ENCODE measurements at places on chromosomes 1 and 21.
A peak's percentile ranks its signal among the peaks of the same experiment; 100 is the strongest.

DNA sequence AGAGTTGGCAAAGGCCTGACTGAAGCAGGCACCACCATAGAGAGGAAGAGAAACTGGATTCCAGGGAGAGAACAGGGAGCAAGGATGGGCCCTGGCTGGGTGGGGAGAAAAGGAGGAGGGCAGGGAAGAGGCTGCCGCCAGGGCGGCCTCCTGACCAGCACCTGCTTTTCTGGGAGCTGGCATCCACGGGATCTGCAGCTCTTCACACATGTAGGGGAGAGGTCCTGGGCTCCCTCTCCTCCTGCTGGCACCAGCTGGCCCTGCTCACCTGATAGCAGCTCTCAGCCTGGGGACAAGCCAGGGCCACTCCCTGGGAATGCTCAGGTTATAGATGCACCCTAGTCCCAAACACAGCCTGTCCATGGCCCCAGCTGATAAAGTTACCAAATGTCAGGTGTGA, 39.9 kb downstream of the TEX35 start:
- peak; percentile 19 for DNase-seq

GRCh38 chr1:59317780-59318179, 20.9 kb downstream of the FGGY start:
- DNase-seq: no peak

DNA sequence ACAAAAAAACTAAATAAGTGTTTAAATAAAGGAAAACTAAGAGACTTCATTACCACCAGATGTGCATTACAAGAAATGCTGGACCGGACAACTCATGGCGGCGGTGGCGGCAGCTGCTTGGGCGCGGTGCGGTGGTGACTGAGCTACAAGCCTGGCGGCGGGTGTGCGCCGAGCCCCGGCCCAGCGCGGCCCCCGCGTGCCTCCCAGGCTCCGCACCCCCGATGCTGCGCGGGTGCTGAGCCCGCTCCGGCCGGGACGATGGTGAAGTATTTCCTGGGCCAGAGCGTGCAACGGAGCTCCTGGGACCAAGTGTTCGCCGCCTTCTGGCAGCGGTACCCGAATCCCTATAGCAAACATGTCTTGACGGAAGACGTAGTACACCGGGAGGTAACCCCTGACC, 52.2 kb upstream of the RCOR3 start:
- no peak for DNase-seq

DNA sequence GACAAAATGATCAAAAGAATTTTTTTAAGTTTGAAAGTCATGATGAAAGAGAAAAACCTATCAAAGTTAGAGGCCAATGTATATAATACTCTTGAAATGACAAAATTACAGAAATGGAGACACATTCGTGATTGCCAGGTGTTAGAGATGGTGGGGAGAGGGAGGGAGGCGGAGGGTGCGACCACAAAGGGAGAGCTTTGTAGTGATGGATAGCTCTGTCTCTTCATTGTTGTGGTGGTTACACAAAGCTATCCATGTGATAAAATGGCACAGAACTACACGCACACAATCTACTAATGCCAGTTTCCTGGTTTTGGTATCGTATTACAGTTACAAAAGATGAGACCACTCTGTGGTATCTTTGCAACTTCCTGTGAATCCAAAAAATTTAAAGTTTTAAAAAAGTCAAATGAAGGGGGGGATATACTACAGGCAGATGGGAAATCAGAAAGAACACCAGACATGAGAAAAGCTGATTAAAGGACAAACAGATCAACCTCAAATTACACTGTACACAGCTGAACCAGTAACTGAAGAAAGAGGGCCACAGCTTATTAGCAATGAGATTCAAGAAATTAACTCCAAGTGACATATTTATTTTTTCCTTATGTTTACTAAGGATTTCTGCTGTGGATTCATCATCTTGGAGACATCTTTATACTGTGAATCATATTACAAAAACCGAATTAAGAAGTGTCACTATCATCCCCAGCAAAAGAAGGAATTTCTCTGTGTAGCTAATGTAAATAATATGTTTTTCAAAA, 199.1 kb downstream of the SLC45A1 start:
- DNase-seq: no peak

DNA sequence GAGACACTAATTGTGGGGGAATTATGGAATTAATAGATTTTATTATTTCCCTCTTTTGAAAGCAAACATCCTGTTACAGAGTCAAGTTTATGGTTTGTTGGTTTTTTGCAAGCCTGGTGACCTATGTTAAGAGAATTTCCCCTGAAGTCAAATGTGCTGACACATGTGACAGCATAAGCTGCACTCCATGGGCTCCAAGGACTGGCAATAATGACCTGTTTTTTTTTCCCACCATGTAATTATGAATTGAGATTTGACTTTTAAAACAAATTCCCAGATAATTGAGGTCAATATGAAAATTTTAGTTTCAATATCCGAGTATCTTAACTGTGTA, 242.5 kb upstream of the SGIP1 start:
- no peak for DNase-seq

DNA sequence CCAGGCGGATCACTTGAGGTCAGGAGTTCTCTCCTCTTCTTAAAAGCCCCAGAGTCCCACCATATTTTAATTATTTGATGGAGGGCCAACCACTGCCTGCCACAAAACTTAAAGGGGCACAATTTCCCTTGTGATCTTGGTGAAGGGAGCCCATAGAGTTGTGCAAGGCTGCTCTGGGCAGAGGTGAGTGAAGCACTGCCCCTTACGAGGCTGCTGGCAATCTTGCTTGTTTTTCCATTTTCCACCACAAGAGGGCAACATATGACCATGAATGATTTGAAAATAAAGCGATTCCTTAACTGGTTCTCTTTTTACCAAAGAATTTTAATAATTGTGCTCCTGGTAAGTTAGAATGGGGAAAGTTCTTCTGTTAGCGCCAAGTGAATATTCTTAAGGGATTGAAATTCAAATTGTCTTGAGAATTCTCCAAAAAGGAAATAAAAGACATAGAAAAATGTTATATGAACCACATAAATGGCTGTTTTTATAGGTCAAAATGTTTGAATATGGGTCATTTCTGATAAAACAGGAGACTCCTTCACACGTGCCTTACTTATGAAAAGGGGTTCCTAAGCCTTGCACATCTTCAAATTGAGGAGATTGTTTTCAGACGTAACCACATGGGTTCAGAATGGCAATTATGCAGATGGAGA, 22.7 kb downstream of the PGM1 start:
- no peak for DNase-seq

GRCh38 chr1:8669606-8670335, 147.7 kb downstream of the RERE start:
- DNase-seq: no peak

DNA sequence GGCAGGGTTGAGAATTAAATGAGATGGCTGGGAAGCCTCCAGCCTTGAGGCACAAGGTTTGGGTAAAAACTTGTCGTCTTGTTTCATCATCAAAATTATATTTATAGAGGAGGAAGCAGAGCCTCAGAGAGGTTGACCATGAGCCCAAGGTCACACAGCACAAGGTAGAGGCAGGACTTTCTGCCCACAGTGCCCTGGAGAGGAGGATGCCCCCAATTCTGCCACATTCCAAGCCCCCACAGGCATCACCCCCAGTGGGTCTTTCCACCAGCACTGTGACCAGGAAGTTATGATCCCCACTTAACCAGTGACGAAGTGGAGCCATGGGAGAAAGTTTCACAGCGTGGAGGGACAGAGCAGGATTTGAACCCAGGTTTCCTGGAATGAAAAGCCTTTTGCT, 400.0 kb downstream of the MATN1 start:
- DNase-seq: peak; percentile 19

- DNase-seq: no peak
These were observed 49.4 kb upstream of the KIAA1614 start for GRCh38 chr1:180863158-180863775.

- no peak for DNase-seq
These were observed 8.9 kb upstream of the MUTYH start for GRCh38 chr1:45348966-45349677.

- no peak for DNase-seq
These were observed 67.5 kb upstream of the PRDX6 start for GRCh38 chr1:173409613-173410012.

- DNase-seq: no peak
These were observed 4.7 kb downstream of the SHISA4 start for GRCh38 chr1:201893431-201893830.

DNA sequence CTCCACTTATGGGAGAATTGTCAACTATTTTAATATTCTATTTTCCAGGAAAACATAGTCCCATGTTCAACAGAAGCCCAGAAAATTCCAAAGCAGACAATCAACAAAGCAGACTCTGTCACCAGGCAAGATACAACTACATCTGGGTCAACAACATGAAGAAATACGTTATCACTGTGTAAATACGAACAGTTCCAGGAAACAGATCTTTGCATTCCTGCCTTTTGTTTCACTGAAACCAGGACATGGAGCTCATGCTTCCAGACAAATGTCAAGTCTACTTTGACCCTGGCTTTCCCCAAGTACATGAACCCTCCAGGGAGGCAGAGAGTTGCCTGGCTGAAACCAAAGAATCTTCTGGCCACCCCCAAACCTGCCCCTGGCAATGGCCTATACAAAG, 106.7 kb downstream of the SETD4 start:
- DNase-seq: no peak

DNA sequence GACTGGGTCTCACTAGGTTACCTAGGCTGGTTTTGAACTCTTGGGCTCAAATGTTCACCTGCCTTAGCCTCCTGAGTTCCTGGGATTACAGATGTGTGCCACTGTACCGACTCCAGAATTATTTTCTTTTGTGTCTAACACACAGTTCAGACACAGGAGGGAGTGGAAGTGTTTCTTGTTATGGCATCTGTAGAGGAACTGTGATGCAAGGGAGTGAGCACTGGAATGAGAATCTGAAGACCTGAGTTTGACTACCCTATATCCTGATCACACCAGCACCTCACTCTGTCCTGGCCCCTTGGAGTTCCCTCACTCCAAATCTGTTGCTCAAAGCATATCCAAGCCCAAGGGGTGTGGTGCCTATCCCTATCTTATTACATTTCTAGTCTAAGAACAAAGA, 15.2 kb downstream of the OPTC start:
- DNase-seq: no peak

GRCh38 chr1:2449636-2450454, 26.2 kb upstream of the PLCH2 start:
- DNase-seq: no peak

DNA sequence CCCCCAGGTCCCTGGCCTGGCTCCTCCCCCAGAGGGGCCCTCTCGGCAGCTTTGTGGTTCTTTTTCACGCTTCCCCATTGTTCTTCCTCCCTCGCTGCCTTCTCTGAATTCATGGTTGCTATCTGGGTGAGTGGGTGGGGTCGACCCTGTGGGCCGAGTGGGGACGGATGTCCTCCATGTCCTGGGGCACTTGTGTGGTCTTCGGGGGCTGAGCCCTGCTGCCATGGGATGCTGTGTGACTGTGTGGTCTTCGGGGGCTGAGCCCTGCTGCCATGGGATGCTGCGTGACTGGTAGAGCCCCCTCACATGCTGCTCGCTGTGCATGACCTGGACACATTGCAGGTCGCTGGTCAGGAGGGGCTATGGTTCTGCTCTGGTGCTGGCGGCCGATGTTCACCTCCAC, 21.6 kb upstream of the DIP2A start:
- no peak for DNase-seq

GRCh38 chr1:168921629-168922028, 184.9 kb upstream of the ATP1B1 start:
- no peak for DNase-seq

DNA sequence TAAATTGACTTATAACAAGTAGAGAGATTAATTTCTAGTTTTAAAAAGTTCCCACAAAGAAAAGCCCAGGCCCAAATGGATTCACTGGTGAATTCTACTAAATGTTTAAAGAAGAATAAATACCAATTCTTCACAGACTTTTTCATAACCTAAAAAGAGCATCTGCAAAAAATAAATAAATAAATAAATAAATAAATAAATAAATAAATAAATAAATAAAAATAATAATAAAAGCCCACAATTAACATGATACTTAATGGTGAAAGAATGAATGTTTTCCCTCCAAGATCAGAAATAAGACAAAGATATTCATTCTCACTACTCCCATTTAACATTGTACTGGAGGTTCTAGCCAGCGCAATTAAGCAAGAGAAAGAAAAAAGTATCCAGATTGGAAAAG, 97.6 kb upstream of the KAZN start:
- no peak for DNase-seq

DNA sequence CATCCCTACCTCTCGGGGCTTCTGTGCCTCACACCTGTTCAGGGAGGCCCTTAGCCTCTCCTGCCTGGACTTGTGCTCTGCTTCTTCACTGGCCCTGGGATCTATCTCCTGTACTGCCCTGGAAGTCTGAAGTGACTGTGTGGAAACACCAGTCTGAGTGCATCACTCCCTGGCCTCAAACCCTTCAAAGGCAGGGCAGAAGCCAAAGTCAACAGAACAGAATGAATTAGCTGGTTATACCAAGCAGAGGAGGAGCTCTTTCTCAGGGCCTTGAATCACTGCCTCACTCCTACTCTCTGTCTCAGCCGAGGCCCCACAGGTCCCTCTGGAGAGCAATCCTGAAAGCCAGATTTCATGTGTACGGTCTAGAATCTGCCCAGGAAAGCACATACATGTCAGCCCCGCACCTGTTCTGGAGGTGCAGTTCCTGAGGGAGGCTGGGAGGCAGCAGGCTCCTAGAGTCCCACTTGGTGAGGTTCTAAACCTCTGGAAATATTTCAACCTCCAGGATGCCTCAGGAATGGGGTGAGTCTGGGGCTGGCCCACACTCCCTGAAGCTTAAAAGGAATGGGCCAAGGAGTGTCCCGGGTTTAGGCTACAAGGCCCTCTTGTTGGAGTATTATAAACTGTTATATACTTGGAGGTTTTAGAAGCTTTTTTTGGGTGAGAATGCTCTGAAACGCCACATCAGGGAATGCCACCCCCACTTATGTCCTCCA, 98.3 kb downstream of the ABCA4 start:
- no peak for DNase-seq

DNA sequence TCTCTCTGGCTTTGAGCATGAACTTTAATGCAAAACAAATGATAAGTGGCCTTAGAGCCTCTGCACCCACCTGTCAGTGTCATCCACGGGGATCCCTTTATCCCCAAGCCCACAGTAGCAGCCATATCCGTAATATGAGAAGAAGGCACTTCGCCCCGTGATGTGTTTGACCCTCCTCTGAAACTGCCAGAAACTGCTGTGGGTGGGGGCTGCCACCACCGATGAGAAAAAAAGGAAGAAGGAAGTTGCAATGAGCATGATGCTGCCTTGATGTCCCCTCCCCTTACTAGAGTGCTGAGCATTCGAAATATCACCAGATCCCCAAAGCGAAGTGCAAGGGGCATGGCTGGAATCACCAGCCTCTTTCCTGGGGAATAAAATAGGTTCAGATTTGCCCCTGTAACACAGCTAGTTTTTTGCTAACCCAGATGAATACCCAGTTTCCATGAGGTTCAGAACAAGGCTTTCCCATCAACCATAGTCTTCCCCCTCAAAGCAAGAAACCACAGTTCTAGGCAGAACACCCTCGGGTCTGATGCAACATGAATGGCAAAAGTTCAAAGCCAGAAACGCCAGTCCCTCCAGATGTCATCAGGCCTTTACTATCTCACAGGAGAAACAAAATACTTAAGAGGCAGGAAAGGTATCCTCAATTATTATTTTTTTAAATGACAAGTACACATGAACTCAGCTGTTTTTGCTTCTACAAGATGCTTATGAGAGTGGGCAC, 10.8 kb upstream of the UBXN10 start:
- no peak for DNase-seq
